ENCODE measurements at places on chromosomes 5 and 9. TPM values are rescaled to one million over a fixed set of nuclear protein-coding genes. Genes with fewer than 3 reads are reported as not detected.

- peaks cover 21% of the 10 kb centered on the region for H3K4me1 ChIP-seq
- no peaks in the 10 kb centered on the region for H3K36me3 ChIP-seq
- no peak for DNase-seq
- H3K4me3 ChIP-seq, result no peak overlapping the region
These were observed 504.3 kb downstream of the ARHGEF28 start for GRCh38 chr5:74130155-74130897.

DNA sequence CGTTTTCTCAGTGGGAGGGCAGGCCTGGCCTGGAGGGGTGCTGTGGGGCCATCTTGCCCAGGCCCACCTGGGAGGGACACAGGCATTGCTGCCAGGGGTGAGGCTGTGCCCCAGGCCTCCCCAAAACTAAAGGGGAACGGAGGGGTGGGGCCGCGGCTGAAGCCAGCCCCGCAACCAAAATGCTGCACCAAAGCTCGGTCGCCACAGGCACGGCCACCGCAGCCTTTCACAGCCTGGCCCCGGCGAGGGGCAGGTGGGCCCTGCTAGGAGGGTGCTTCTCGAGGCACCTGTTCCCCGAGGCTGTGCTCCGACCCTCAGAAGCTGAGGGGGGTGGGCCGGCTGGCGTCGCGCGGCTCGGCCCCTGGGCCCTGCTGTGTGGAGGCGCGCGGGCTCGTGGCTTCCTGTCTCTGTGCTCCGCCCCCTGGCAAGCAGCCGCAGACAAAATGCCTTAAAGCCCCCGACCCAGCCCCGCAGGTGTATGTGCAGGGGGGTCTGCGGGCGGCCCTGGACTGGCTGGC is 57.6 kb downstream of the JAK2 start:
- no peak for DNase-seq
- H3K4me1 ChIP-seq, result no peaks in the 10 kb centered on the region
- no peak overlapping the region for H3K27ac ChIP-seq

DNA sequence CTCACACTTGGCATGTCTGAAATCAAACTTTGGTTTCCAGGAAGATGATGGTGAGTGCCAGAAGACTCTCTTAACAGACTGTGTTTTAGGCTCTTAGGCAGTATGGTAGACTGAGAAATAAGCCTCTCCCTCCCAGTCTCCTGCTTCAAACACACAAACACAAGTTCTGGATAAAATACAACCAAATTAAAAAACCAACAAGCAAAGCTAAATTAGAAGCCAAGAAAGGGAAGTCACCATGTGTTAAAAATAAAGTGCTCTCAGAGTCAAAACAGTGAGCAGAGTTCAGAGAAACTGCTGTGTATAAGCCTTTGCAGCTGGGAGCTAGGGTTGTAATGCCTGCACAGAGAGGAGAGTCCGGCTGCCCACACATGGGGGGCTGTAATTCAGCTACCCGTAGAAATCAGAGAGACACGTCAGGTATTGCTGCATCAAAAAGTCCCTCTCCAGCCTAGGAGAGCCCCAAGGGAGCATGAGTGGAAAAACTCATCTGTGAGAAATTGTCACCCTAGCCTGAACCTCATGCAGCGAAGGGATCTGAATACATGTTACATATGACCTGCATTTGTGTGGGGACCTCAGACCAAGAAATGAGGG is 62.6 kb downstream of the ANGPTL2 start:
- H3K36me3 ChIP-seq, result no peaks in the 10 kb centered on the region
- H3K4me1 ChIP-seq, result no peaks in the 10 kb centered on the region
- no peaks in the 10 kb centered on the region for H3K27me3 ChIP-seq
- H3K4me3 ChIP-seq, result no peak overlapping the region

GRCh38 chr5:40416098-40416497 is 263.6 kb upstream of the PTGER4 start:
- H3K4me1 ChIP-seq, result peaks cover 9% of the 10 kb centered on the region
- H3K27me3 ChIP-seq, result no peaks in the 10 kb centered on the region
- H3K27ac ChIP-seq, result no peak overlapping the region
- no peak for DNase-seq
- H3K4me3 ChIP-seq, result no peak overlapping the region

- no peaks in the 10 kb centered on the region for H3K27me3 ChIP-seq
- H3K4me3 ChIP-seq, result peak overlapping the region; percentile 48
- no peaks in the 10 kb centered on the region for H3K36me3 ChIP-seq
- peak; percentile 79 for DNase-seq
- peak overlapping the region; percentile 79 for H3K27ac ChIP-seq
- H3K4me1 ChIP-seq, result peaks cover 68% of the 10 kb centered on the region
These were observed 62.3 kb downstream of the HMCN2 start for GRCh38 chr9:130327781-130328348.

GRCh38 chr5:162096448-162096847 is 28.9 kb downstream of the GABRG2 start:
- no peak overlapping the region for H3K27ac ChIP-seq
- H3K4me1 ChIP-seq, result no peaks in the 10 kb centered on the region
- H3K4me3 ChIP-seq, result no peak overlapping the region
- H3K36me3 ChIP-seq, result no peaks in the 10 kb centered on the region

CFAP157 gene
- total RNA-seq, result not detected

EQTN gene
- not detected for total RNA-seq

DTWD2 gene
- total RNA-seq, result 0.85 TPM

PCDHA6 gene
- not detected for total RNA-seq

DNA sequence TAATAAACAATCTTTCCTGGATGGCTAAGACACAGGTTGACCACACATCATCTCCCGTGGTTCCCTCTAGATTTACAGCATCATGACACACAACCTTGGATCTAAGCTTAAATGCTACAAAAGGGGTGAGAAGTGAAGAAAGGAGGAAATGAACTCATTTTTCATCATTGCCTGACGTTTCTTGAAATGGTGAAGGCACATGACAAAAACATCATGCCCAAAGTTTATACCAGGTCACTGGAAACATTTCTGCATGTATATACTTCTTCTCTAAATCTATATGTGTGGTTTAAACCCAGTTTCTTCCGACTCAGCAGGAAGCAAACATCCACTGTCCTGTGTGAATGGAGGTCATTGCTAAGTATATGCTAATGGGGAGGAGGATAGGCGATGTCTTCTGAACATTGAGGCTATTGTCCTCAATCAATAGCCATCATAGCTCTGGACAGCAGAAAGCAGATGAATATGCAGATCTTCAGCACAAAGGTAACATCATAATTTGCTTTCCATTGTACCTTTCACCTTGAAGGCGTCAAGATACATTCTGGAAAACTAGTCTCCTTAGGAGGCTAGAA is 137.4 kb downstream of the MED27 start:
- H3K4me3 ChIP-seq, result no peak overlapping the region
- H3K36me3 ChIP-seq, result peaks cover 11% of the 10 kb centered on the region
- no peak overlapping the region for H3K27ac ChIP-seq
- H3K4me1 ChIP-seq, result no peaks in the 10 kb centered on the region

CAPSL gene
- total RNA-seq, result not detected

ORM2 gene
- total RNA-seq, result not detected

DNA sequence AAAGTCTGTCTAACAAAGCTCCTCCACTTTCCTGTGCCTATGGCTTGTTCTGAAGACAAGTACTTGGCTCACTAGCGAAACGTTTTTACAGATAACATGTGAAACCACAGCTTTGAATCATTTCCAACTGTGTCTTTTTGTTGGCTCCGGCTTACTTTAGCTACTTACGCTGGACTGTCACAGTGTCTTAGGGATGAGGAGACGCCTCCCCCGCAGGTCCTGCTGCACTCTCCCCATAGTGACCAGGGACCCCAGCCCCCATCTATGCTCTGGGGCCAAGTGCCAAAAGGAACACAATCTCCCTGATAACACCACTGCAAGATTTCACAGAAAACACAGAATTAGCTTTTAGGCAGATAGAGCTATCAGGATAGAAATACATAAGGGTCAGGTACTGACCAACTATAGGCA is 219.1 kb downstream of the ADAMTS6 start:
- no peaks in the 10 kb centered on the region for H3K36me3 ChIP-seq
- H3K4me1 ChIP-seq, result peaks cover 20% of the 10 kb centered on the region
- H3K27me3 ChIP-seq, result no peaks in the 10 kb centered on the region
- H3K4me3 ChIP-seq, result peak overlapping the region; percentile 6
- peak; percentile 76 for DNase-seq
- peak overlapping the region; percentile 37 for H3K27ac ChIP-seq

DNA sequence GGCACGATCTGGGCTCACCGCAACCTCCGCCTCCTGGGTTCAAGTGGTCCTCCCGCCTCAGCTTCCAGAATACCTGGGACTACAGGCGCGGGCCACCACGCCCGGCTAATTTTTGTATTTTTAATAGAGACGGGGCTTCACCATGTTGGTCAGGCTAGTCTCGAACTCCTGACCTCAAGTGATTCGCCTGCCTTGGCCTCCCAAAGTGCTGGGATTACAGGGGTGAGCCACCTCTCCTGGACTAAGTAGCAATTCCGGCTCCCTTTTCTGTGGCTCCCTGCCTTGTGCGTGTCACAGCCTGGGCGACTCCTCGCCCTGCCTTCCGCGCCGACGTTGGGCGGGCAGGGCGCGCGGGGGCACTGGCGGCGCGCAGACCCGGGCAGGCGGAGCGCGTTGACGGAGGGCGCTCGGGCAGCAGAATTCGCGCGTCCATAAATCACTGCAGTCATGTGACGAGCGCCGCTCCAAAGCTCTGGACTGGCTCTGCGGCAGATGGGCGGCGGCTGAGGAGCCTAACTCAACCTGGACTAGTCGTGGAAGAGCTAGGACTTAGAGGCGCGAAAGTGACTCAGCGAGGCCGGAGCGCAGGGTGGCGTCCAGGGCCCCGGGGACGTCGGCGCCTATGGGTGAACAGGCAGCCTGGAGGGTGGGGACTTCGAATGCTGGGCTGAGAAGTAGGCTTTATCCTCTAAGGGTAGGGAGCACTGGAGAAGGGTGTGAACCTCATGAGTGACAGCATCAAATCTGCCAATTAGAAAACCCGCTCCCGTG is 1.4 kb upstream of the CIZ1 start:
- peaks cover 4% of the 10 kb centered on the region for H3K4me1 ChIP-seq
- no peak for DNase-seq
- peaks cover 14% of the 10 kb centered on the region for H3K36me3 ChIP-seq
- no peak overlapping the region for H3K27ac ChIP-seq
- H3K27me3 ChIP-seq, result no peaks in the 10 kb centered on the region
- no peak overlapping the region for H3K4me3 ChIP-seq

SELENOP gene
- 221 TPM for total RNA-seq

- H3K4me3 ChIP-seq, result no peak overlapping the region
- no peak overlapping the region for H3K27ac ChIP-seq
- peaks cover 26% of the 10 kb centered on the region for H3K4me1 ChIP-seq
- no peaks in the 10 kb centered on the region for H3K27me3 ChIP-seq
These were observed 92.6 kb downstream of the LIFR start for GRCh38 chr5:38463634-38464521.

CTNND2 gene
- not detected for total RNA-seq

DNA sequence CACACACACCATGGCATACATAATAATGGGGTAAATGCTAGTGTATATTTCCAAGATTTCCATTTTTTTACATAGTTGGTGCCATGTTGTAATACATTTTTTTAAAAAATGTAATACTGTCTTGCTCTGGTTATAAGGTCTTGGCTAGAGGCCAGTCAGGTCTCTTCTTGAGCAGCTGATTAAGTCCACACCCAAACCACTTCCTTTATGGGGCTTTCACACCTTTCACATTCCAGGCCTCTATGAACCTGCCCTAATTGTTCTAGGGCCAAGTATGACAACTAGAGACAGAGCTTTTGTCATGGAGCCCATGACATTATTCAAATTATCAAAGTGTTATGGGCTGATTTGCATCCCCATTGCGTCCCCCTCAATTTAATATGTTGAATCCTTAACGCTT is 495.6 kb upstream of the CTNND2 start:
- DNase-seq, result no peak
- H3K27ac ChIP-seq, result no peak overlapping the region
- H3K4me1 ChIP-seq, result no peaks in the 10 kb centered on the region

GRCh38 chr9:87445646-87446045 is 52.0 kb upstream of the DAPK1 start:
- H3K27ac ChIP-seq, result no peak overlapping the region
- no peaks in the 10 kb centered on the region for H3K27me3 ChIP-seq
- H3K4me1 ChIP-seq, result no peaks in the 10 kb centered on the region
- peak; percentile 65 for DNase-seq
- no peaks in the 10 kb centered on the region for H3K36me3 ChIP-seq
- H3K4me3 ChIP-seq, result peak overlapping the region; percentile 28

CSF2 gene
- total RNA-seq, result not detected

CCDC152 gene
- total RNA-seq, result 0.23 TPM

CBY3 gene
- total RNA-seq, result not detected

DNA sequence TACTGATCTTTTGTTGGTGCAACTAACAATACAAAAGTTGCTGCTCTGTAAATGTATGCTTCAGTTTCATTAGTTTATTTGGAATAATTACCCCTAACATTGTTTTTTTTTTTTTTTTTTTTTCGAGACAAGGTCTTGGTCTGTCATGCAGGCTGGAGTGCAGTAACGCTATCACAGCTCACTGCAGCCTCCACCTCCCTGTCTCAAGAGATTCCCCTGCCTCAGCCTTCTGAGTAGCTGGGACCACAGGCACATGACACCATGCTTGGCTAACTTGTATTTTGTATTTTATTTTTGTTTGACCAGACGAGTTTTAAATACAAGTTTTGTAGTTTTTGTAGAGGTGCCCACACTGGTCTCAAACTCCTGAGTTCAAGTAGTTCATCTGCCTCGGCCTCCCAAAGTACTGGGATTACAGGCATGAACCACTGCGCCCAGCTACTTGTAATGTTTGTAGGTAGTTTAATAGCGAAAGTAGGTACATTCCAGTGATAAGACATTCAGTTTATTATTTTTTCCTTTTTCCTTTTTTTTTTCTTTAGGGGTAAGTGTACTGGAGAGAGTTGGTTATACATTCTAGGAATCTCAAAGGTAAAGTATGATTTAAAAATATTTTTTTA is 6.9 kb downstream of the GAPVD1 start:
- no peak overlapping the region for H3K27ac ChIP-seq
- H3K4me3 ChIP-seq, result no peak overlapping the region
- DNase-seq, result no peak
- H3K4me1 ChIP-seq, result no peaks in the 10 kb centered on the region
- peaks cover 10% of the 10 kb centered on the region for H3K36me3 ChIP-seq
- H3K27me3 ChIP-seq, result no peaks in the 10 kb centered on the region

TAF11L14 gene
- not detected for total RNA-seq

GRCh38 chr5:34030048-34030447 is 13.0 kb downstream of the C1QTNF3 start:
- H3K36me3 ChIP-seq, result no peaks in the 10 kb centered on the region
- no peaks in the 10 kb centered on the region for H3K27me3 ChIP-seq
- H3K4me3 ChIP-seq, result no peak overlapping the region
- H3K4me1 ChIP-seq, result no peaks in the 10 kb centered on the region
- no peak overlapping the region for H3K27ac ChIP-seq

- H3K27me3 ChIP-seq, result no peaks in the 10 kb centered on the region
- H3K4me1 ChIP-seq, result 0 out of 2 replicates have a peak, but pooled peaks cover 3% of the 10 kb centered on the region
- peak; percentile 88 for DNase-seq
- H3K27ac ChIP-seq, result no peak overlapping the region
- no peak overlapping the region for H3K4me3 ChIP-seq
These were observed 7.7 kb downstream of the B4GALT7 start for GRCh38 chr5:177607452-177608192.
